ENCODE measurements at places on chromosomes 5 and 9.

- DNase-seq: no peak
These were observed 10.7 kb downstream of the OR2V1 start for GRCh38 chr5:181120306-181120705.

DNA sequence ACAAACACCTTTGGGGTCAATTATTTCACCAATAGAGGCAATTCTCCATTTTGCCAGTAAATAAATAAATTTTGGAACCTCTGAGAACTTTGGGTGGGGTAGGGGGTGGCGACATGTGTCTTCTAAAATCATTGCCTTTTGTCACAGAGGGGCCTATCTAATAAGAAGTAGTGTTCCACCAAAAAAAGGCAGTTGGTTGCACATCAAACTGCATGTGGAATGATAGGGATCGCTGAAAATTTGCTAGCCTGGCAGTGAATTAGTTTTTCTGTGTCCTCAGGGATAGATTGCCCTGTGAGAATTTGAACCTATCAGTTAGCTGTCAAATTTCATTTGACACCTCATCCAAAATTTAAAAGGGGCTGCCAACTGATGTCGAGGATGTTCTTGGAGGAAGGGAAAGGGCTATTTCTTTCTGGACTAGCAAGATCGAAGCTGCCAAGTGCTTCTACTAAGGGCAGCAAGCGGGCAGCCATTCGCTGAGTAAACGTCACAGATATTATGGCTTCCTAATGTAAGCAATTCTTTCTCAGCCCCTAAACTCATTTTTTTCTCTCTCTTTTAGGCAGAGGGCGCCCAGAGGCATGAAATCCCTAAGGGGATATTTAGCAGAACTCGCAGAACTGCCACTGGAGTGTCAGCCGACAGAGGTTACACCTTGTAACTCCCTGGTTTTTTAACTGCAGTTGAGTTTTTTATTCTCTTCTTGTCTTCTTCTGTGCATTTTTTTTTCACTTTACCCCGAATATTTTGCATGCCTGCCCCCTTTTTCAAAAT lies 2208.1 kb upstream of the WWC1 start:
- DNase-seq: no peak

DNA sequence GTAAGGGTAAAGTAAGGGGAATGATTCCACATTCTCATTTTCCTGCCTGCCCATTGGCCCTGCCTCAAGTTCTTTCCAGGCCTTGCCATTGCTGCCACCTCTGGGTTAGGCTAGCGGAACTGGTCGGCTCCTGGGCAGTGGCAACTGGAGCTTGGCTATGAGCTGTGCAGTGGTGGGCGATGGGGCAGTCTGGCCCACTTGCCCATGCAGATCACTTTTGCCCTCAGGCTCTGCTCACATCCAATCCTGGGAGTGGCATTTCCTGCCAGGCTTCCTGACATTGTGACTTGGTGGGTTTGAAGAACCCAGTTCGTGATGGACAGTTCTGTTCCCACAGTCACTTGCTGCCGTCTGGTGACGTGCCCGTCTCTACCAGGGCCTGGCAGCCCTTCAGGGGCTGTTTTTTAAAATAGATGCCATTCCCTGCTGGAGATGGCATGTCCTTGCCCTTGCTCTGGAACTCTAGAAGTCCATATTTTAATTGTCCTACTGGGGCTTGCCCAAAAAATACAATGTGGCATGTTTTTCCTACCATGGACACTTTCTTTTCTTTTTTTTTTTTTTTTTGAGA lies 86.1 kb downstream of the FGF18 start:
- no peak for DNase-seq

DNA sequence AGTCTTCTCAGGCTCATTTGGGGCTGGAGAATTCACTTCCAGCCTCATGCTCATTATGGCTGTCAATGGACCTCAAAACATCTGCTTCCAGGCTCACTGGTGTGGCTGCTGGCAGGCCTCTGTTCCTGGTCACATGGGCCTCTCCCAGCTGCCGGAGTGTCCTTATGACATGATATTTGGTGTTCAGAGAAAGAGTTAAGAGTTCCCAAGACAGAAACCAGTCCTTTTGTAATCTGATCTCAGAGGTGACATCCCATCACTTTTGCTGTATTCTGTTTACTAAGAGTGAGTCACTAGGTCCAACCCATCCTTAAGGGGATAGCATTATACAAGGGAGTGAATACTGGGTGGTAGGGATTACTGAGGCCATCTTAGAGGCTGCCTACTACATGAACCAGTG lies 104.6 kb downstream of the CACNA1B start:
- no peak for DNase-seq

DNA sequence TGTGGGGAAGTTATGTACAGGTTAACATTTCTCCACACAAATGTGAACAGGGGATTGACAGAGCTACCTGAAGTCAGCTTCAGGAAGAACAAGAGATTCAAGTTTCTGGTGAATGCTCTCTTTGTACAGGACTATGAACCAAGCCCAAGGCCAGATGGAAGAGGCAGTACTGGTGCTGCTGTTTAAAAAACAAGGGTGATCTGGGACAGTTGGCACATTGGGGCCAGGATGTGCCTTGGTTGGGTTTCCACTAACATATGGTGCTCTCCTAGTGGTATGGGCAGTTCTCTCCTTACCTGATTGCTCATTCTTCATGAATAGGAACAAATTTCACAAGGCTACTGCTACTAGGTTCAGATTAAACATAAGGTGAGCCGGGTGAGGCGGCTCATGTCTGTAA lies 40.0 kb downstream of the MTMR12 start:
- no peak for DNase-seq

GRCh38 chr5:67002832-67003684 lies 193.5 kb downstream of the CD180 start:
- DNase-seq: no peak

GRCh38 chr5:96008487-96008886 lies 46.8 kb upstream of the ELL2 start:
- no peak for DNase-seq

DNA sequence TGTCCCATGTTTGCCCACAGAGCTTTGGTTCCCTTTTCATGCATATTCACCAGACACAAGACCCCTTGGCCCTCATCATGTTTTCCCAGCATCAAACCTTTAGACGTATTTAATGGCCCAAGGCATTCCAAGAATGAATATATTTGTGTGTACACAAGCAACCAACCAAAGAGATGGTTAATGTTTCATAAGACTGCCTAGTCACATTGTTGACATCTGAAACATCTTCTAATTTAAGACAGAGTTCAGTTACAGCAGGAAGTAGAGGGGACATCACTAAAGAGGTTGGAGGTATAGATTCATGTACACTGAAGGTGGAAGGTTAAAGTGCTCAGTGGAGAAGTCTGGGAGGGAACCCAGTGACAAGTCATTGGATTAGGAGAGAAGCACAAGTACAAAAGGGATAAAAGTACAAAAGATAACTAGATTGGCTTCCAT lies 49.1 kb downstream of the SUSD1 start:
- DNase-seq: no peak

DNA sequence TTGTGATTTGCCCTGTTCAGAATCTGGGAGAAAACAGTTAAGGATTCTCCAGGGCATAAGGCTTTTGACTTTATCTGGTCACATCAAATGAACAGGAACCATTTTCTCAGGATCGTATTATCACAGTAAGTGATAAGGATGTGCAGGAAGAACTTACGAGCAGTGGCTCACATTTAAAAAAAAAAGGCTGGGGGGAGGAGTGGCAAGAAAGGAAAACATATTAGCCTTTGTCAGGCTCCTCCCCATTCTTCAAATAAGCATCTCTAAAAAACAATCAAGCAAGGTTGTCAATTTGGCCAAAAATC lies 234.3 kb upstream of the TMEM161B start:
- DNase-seq: no peak

GRCh38 chr5:170313344-170313743 lies 15.8 kb upstream of the LCP2 start:
- no peak for DNase-seq

- DNase-seq: peak; percentile 11
These were observed 20.9 kb upstream of the DMXL1 start for GRCh38 chr5:119049824-119050449.

- no peak for DNase-seq
These were observed 341.8 kb downstream of the NFIB start for GRCh38 chr9:13971966-13972655.

GRCh38 chr5:142601432-142601831 lies 84.5 kb downstream of the FGF1 start:
- DNase-seq: no peak
